ENCODE measurements at places on chromosomes 16 and 17. TPM values are rescaled to one million over a fixed set of nuclear protein-coding genes. Genes with fewer than 3 reads are reported as not detected.

DNA sequence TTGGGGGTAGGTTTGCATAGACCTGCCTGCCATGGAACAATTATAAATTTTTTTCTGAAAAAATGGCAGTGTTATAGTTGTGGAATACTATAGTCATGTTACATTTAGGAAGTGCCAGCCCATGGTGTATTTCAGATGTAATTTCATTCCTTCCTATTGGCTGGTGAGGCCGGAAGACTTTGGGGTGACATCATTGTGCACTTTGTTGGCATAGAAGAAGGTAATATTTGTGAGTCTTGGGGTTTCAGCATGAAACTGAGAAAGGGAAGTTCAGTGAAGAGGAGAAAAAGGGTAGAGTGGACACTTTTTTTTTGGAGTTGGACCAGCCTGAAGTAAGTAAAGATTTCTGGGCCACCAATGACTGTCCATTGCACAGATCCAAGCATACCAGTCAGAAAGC is 16.0 kb upstream of the HEATR6 start:
- no peak for DNase-seq

- no peak for DNase-seq
Observed at GRCh38 chr16:85543536-85543935, 69.6 kb upstream of the GSE1 start.

GRCh38 chr16:49078571-49078970 is 203.1 kb downstream of the CBLN1 start:
- DNase-seq, result no peak

GRCh38 chr17:19874256-19874655 is 6.5 kb upstream of the ULK2 start:
- no peak for DNase-seq

DNA sequence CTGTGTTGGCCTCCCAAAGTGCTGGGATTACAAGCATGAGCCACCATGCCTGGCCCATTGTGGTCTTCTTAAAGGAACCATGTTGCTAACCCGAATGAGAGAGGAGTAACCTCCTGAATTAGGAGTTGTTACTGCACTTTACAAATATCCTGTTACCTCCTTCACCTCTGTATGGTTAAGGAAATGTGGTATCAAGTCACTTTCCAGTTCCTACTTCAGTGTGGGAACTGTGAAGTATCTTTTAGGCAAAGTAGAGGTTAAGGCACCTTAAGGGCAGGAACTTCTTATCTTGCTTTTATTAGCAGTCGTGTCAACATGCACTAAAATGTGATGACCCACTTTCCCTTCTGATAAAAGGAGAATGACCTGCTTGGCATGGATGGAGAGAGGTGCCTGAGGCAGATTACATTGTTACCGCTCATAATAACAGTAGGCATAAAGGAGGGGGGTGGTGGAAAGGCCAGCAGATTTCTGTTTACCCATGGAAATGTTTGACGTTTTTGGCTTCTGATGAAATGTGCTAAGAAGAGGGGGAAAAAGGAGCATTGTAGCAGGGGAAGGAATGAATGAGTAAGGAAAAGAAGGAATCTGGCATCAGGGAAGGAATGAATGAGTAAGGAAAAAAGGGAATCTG is 28.5 kb downstream of the FTO start:
- no peak for DNase-seq

DNA sequence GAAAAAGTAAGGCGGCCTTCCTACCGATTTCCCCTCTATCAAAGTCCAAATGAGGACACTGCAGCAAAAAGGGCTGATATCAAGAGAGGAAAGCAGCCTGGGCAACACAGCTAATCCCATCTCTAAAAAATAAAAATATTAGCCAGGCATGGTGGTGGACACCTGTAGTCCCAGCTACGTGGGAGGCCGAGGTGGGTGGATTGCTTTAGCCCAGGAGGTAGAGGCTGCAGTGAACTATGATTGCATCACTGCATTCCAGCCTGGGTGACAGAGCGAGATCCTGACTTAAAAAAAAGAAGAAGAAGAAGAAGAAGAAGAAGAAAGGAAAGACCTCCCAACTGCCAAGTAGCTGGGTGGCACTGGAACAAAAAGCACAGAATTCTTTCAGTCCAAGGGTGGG is 14.4 kb downstream of the CACNB1 start:
- DNase-seq, result no peak

Gene CD300LB
- 0.49 TPM for total RNA-seq

Gene KCTD19
- 0.37 TPM for total RNA-seq

Gene CTRL
- total RNA-seq, result 1.1 TPM
